ENCODE measurements at places on chromosomes 2 and 18. TPM values are rescaled to one million over a fixed set of nuclear protein-coding genes. Genes with fewer than 3 reads are reported as not detected.

DNA sequence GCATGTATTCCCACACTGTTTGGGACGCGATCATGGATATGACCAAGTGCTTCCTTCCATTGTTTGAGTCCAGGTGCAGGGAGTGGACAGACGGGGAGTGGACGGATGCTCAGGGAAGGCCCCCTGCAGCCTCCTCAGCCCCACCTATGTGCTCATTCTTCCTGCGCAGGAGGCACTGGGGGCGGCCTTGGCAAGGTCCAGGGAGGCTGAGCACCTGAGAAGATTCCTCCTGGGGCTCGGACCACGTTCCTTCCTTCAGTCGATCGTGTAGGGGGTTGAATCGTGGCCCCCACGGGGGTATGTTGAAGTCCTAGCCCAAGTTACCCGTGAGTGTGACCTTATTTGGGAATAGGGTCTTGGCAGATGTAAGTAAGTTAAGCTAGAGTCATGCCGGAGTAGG lies 60.4 kb downstream of the ASB1 start:
- DNase-seq, result no peak

Gene LAMA1
- total RNA-seq, result not detected

GRCh38 chr2:71681626-71682025 lies 228.3 kb downstream of the DYSF start:
- no peak for DNase-seq

DNA sequence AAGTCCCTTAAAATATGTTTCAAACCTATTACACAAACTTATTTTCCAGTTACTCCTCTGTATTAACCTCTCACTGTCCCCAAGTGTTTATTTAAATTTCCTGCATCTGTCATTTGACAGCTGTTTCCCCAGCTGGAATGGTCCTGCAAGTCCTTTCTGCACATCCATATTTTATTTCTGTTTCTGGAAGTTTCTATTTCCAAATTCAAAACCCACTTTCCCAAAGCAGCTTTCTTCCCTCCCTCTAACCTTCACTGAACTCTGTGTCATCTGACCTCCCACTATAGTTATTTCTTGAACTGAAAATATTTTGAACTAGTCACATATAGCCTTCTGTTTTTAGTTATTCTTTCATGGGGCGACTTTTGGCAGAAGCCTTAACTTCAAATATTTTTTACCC lies 459.4 kb upstream of the MC4R start:
- DNase-seq, result no peak

GRCh38 chr2:240329778-240330177 lies 105.7 kb upstream of the GPC1 start:
- DNase-seq, result no peak

DNA sequence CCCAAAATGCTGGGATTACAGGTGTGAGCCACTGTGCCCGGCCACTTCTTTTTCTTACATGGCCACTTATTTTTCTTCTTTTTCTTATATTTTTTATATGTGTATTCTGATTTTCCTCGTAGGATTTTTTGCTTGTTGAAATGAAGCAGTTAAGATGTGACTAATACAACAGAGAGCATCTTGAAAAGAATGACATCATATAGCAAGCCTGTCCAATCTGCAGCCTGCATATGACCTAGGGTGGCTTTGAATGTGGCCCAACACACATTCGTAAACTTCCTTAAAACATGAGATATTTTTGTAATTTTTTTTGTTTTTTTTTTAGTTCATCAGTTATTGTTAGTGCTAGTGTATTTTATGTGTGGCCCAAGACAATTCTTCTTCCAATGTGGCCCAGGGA lies 704.0 kb downstream of the NRXN1 start:
- no peak for DNase-seq

DNA sequence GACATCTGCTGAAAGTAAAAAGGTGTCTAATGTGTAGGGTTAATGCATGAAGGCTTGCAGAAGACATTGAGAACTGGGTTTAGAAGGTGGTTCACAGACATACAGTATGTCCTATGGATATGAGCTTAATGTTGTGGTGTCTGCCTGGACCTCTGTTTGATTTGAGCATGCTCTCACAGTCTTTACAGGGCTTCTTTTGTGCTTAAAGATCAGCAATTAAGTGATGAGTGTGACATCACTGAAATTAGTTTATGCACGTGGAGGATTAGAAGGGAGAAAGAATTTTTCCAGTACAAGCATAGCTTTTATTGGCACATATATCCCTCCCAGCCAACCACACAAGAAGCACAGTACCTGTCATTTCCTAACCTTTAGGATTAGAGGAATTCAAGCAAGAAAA lies 367.5 kb upstream of the RAB12 start:
- DNase-seq, result no peak

GRCh38 chr18:78822171-78822948 lies 157.3 kb upstream of the SALL3 start:
- DNase-seq, result no peak

Gene UPP2
- total RNA-seq, result not detected

- no peak for DNase-seq
Observed at GRCh38 chr18:58501066-58501896, 127.6 kb downstream of the ALPK2 start.

- no peak for DNase-seq
Observed at GRCh38 chr18:47545613-47546012, 294.2 kb upstream of the SKOR2 start.

- no peak for DNase-seq
Observed at GRCh38 chr2:216504376-216504762, 5.7 kb downstream of the RPL37A start.

DNA sequence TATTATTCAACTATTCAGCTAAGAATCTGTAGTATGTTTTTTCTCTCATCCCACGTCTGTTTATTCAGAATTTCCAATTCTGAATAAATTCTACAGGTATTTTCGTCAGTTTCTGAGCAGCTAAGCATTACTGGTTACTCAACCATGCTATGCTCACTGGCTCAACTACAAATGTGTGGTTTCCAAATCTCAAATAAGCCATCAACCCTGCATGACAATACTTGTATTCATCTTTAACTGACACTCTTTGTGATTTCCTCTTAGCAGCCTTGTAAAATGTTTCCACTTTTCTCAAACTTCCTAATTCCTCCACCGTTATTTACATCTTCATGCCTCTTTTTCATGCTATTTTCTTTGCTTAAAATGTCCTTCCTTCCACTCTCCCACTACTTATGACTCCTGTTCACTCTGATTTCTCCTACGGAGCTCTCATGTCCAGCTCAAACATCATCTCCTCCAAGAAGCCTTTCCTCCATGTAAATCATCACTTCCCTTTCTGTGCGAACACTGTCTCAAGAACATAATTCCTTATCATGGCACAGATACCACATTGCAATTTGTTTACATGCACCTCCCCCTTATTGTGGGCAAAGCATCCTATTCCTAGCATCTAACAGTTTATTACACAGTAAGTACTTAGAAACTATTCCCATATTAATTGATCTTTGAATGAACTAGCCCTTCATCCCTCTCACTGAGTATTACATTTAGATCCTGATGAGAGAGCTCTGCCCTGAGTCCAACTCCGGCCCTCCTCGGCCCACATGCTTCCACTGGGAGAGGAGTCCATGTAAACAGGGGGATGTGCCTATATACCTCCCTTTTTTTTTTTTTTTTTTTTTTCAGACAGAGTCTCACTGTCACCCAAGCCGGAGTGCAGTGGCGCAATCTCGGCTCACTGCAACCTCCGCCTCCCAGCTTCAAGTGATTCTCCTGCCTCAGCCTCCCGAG lies 10.5 kb downstream of the CCDC88A start:
- DNase-seq, result no peak

Gene SIX2
- not detected for total RNA-seq

DNA sequence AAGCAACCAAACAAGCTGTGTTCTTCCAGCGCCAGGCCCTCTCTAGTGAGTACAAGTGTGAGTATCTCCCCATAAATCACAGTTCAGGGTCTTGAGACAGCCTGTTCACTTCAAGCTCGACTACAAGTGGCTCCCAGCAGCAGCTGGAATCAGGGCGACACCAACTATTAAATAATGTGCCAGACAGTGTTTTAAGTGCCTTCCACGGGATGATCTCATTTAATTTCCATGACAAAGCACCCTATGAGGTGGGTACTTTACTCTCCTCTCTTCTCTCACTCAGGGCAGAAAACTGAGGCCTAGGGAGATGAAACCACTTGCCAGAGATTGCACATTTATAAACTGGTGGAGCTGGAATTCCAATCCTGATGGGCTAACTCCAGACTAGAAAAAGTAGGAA lies 2.6 kb upstream of the FAM136A start:
- no peak for DNase-seq

GRCh38 chr2:150610670-150611279 lies 123.3 kb upstream of the RND3 start:
- DNase-seq, result no peak

- DNase-seq, result no peak
Observed at GRCh38 chr2:6535572-6535971, 330.1 kb downstream of the CMPK2 start.

DNA sequence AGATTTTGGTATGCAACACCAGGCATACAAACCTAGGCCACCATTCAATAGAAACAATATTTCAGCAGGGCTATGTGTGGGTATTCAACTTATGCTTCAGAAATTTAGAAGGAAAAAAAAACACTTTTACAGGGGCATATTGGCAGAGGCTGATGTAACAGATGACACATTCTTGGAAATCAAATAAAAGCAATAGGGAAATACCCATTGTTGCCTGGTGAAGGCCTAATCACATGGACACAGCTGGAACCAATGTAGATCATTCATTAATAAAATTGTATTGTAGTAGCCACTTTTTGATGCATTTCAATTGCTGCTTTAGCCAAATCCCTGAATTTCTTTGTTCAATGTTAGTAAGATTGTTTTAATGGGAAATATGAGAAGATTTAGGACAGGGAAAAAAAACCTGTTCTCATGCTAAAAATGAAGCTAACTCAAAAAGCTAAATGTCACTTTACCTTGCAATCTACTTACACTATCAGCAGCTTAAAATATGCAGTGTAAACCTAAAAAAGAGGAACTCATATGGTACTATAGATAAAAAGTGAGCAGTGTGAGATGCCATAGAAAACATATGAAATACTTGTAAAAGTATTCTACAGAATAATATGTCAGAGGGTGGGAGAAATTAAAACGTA lies 289.4 kb downstream of the ZEB2 start:
- DNase-seq, result no peak

Gene MROH2A
- not detected for total RNA-seq

- DNase-seq, result no peak
Observed at GRCh38 chr18:79356435-79356834, 39.3 kb upstream of the NFATC1 start.

DNA sequence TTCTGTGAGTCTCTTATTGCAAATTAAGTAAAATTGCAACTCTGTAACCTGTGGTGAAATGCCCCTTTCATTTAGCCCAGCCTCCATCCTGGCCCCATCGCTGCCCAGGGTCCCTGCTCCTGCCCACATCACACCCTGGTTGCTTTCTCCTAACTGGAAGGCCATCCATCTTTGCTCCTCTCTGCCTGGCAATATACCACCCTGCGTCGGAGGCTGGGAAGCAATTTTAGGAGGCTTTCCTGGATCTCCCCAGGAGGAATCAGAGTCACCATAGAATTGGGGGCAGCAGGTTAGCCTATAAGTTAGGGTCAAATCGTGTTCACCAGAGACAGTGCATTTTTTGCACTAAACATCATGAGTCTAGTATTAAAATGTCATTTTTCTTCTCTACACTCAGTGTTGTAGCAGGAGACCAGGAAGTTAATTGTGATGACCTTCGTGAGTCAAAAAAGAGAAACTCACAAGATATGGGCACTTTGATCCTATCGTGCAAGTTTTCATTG lies 14.5 kb upstream of the TXNDC2 start:
- no peak for DNase-seq
